AG20443 (cell line): ENCODE measurements at places on chromosomes 6 and 20.

DNA sequence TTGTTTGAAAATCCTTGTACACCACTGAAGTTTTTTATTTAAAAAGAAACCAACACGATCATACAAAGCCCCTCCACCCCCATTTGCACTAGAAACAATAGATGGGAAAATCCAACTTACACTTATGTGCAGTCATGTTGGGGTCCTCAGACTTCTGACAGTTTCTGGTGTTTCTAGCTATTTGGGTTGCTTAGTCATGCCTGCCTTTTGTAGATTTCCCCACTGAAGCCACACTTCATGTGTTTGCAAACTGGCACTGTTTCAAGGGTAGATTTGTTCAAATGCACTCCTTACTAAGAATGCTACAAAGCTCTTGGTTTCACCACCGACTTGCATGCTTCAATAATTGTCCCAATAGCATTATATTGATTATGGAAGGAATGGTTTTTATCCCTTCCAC is 1.5 kb downstream of the SH3BGRL2 start:
- DNase-seq, result no peak

DNA sequence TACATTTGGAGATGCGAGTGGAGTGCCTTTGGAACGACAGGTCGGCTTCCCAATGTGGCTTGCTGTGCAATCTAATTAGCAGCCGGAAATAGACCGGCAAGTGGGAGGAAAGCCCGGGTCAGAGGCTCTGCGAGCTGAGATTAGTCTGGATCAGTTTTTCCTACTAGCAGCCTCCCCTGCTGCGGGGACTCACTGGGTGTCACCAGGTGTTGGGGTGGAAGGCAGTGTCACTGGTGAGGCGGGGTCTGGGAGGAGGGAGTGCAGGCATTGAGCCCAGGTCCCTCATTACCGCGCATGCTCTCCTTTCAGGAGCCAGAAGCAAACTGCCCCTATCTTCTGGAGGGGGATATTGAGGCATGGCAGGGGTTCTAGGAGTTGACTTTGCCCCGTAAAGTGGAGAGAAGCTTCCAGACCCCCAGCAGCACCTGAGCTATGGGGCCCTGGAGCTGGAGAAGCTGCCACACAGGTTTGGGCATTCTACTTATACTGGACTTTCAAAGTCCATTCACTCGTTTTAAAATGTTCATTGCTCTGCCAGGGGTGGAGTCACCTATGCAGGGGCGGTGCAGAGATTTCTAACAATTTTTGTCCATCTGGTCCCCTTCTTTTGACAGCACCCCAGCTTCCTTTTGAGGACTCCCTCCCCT is 11.0 kb downstream of the SULF2 start:
- DNase-seq, result no peak

GRCh38 chr6:36378936-36379335 is 8.5 kb downstream of the ETV7 start:
- DNase-seq, result no peak

DNA sequence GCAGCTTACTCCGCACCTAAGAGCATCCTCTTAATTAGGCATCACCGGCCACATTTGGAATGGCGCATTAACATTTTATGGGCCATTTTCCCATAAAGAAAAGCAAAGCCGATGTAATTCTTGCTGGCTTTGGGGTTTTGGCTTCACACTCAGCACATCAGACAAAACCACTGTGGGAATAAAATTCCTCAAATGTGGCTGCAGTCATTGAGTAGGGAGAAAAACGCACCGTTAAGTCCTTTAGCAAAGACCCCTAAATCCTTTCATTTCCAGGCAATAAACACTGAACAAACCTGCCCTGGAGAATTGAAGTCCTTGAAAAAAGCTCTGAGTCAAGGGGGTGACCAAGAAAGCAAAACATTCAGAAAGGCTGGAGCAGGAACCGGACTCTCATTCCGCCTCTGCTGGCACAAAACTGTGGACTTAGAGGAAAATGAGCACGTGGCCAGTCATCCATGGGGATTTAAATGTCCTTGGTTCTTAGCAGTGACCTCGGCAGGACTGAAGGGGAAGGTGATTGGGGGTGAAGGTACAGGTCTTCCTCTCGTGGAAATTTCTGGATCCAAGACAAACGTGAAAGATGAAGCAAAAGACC is 102.9 kb downstream of the CDH4 start:
- DNase-seq, result no peak
